ENCODE measurements at places on chromosomes 1 and 21. TPM values are rescaled to one million over a fixed set of nuclear protein-coding genes. Genes with fewer than 3 reads are reported as not detected.

The SLFNL1 gene
- total RNA-seq, result 0.08 TPM

The TNN gene
- not detected for total RNA-seq

The MAP3K21 gene
- total RNA-seq, result 2.6 TPM

The P3R3URF gene
- not detected for total RNA-seq

The PHGDH gene
- 108 TPM for total RNA-seq

The TAGLN2 gene
- 406 TPM for total RNA-seq

The GRHL3 gene
- 177 TPM for total RNA-seq

The TMEM54 gene
- 127 TPM for total RNA-seq

The VCAM1 gene
- total RNA-seq, result 1.0 TPM

- no peak for ATAC-seq
These were observed 3.6 kb downstream of the ZNF281 start for GRCh38 chr1:200406161-200406797.

DNA sequence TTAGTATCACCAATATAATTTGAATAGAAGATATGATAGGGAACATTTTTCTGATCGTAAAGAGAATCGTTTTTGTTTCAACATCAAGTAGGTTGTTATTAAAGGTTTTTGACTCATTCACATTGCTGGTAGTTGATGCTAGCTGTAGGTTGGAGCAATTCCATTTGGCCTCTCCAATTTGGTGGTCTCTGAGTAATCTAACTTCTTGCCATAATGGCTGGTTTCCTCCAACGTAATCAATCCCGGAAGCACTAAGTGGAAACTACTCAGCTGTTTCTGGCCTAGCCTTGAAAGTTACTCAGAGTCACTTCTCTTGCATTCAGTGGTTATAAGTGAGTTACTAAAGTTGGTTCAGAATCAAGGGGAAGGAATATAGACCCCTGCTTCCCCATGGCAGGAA, 26.0 kb downstream of the RCOR3 start:
- ATAC-seq, result no peak

- ATAC-seq, result no peak
These were observed 671.9 kb downstream of the BRINP3 start for GRCh38 chr1:189805735-189806134.

DNA sequence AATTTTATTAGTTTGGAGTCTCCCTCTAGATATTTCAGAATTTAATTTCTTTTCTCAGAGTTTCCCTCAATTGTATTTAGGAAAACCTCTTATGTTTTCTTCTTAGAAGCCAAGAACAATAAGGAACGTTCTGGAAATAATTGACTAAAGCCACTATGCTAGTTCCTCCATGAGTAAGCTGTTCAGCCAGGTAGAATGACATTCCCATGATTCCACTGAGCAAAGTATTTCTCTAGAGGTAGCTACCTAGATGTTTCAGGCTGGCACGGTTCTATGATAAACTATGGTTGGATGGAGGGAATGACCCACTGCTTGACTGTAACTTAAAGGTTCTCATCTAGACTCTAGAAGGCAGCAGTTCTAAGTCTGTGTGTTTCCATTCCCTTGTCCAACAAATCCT, 62.4 kb downstream of the CLDN17 start:
- ATAC-seq, result no peak

GRCh38 chr1:57411262-57411661, 12.6 kb downstream of the DAB1 start:
- ATAC-seq, result no peak

DNA sequence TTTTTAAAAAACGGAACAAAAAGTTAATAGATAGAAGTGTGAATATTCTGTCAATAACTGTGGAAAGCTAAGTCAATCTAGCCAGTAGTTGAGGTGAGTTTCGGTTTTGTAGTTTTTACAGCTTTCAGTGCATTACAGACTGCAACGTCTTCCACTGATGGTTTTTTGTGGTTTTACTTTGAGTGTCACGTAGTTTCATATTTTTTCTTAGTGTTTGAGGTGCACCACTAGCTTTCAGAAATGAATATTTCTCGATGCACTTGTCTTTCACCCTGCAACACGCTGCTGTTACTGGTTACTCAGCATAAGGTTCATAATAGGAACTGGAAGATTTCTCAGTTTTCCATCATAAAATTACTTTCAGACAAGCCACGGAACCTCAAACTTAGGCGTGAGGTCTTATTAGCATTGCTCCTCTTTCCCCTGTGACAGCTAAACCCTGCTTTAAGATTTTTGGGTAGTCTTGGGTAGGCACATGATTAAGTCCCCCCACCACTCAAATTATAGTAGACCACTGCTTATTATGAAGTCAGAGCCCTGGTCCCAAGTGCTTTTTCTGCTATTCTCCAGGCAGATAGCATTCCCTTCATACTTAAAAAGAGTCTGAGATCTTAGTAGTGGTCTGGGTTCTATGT, 1412.7 kb downstream of the KCNT2 start:
- no peak for ATAC-seq

DNA sequence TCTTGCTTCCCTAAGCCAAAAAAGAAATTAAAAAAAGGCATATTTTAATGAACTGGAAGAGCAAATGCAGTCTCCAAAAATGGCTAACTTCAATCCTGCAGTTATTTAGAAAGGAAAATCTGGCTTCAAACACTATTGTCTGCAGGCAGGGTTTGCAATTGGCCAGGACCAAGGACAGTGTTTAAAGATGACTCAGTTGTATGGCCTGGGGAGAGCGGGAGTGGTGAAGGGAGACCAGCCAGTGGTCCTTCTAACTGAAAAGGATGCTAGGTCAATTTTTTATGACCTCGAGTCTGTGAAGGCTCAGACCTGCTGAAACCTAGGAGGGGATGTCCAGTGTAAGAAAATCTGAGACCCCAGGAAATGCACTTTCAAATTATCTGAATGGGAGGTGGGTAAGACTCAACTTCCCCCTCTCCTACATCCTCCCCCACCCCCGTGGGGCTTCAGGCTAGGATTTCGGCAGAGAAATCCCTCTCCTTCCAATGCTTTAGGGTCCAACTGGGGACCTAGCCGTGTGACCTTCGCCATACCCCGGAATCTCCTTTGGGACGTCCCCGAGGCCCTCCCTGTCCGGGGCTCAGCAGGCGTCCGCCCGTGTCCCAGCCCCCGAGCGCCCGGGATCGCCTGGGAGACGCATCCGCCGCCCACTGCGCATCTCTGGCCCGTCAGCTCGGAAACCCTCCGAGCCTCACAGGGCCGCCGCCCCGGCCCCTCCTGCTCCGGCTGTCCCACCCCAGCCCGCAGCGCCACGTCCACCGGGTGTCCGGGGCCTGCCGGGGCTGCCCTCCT, 602 bp upstream of the RIMKLA start:
- ATAC-seq, result peak; percentile 52

GRCh38 chr1:19342062-19342750, 30.1 kb downstream of the SLC66A1 start:
- ATAC-seq, result no peak

- ATAC-seq, result no peak
These were observed 17.2 kb upstream of the C2CD2 start for GRCh38 chr21:41970751-41971653.

- no peak for ATAC-seq
These were observed 64.0 kb downstream of the ABCA4 start for GRCh38 chr1:94056996-94057395.

DNA sequence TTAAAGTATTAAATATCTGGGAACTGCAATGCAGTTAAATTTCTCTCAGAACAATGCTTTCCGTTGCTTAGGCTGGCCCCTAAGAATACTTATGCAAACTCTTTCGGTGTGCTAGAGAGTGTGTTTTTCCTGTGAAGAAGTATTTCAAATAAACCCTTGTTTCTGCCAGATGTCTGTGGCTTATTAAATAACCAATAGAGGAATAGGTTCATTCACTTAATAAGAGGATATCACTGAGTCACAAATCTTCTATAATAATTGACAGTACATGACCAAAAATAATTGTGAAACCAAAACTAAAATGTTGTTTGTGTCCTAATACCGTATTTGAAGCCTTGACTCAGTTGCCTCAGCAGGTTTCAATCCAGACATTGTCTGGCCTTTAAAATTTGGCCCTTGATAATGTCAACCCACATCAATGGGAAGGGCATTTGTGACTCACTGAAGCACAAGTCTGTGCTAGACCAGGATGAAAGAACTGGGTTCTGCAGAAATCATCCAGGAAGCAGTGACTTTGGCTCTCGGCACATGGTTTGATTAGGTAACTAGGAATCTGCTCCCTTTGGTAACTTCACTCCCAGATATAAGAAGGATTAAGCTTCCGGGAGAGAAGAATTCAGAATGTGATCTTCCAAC, 104.2 kb upstream of the BARHL2 start:
- peak; percentile 88 for ATAC-seq

DNA sequence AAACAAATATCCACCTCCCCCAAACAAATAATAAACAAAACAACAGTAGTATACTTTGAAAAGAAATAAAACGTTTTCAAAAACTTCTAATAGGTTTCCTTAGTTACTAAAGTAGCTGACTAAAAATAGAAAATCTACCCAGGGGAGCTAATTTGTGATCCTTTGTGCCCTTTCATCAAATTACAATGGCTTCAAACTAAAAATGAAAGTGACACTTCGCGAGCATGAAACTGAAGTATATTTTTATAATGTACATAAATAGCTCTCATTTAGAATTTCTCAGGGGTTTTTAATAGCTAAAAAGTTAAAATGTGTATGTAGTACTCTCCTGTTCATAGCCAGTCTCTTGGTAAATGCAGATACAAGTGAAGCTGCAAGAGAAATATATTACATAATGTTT, 78.4 kb downstream of the BRINP3 start:
- ATAC-seq, result no peak

GRCh38 chr21:36684957-36685714, 13.8 kb upstream of the SIM2 start:
- ATAC-seq, result no peak

GRCh38 chr1:11602424-11602823, 51.8 kb downstream of the FBXO2 start:
- no peak for ATAC-seq

GRCh38 chr1:197838836-197839235, 63.6 kb upstream of the DENND1B start:
- ATAC-seq, result peak; percentile 76

DNA sequence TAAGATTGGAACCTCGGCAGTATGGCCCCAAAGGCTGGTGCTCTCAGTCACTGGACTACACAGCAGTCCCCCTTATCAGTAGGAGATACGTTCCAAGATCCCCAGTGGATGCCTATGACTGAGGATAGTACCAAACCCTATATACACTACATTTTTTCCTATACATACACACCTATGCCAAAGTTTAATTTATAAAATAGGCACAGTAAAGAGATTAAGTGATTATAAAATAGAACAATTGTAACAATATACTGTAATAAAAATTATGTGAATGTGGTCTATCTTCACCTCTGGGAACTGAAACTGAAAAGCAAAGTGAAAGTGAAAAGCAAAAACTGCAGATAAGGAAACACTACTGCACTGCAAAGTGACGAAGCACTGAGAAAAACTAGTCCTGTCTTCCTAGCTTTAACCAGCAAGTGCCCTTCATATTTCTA, 96.8 kb downstream of the INTS7 start:
- ATAC-seq, result no peak

GRCh38 chr1:59605761-59606160, 209.0 kb upstream of the HOOK1 start:
- no peak for ATAC-seq

DNA sequence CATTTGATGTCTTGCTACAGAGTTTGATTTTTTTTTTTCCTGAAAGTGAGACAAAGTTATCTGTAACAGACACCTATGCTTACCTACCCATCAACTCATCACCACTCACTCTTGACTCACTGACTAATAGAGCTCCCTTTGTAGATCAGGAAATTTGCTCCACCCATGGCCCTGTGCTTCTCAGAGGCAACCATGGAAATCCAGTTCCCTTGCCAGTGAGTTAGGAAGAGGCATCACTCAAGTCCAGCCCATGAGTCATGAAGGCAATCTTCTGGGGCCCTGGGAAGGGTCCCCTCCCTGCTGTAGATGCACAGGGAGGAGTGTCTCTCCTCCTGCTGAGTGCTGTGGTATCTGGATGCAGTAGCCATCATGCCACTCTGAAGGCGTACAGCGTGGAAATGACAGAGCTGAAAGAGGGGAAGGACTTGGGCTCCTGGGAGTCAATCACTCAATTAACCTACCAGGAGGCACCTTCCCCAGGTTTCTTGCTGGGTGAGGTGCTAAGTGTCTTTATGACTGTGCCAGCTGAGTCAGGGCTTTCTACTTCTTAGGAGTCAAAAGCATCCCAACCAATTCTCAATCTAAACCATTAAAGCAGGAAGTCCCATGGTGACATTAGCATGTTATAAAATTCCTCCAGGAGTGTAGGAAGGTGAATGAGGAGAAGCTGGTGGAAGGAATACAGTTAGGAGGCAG, 56.1 kb downstream of the DNTTIP2 start:
- peak; percentile 83 for ATAC-seq

GRCh38 chr1:27872059-27872801, at the start of gene THEMIS2:
Gene THEMIS2, plus strand, starts transcription at chr1:27872544. Its CDS starts 28 bp downstream, at chr1:27872572.
- peak; percentile 59 for ATAC-seq

DNA sequence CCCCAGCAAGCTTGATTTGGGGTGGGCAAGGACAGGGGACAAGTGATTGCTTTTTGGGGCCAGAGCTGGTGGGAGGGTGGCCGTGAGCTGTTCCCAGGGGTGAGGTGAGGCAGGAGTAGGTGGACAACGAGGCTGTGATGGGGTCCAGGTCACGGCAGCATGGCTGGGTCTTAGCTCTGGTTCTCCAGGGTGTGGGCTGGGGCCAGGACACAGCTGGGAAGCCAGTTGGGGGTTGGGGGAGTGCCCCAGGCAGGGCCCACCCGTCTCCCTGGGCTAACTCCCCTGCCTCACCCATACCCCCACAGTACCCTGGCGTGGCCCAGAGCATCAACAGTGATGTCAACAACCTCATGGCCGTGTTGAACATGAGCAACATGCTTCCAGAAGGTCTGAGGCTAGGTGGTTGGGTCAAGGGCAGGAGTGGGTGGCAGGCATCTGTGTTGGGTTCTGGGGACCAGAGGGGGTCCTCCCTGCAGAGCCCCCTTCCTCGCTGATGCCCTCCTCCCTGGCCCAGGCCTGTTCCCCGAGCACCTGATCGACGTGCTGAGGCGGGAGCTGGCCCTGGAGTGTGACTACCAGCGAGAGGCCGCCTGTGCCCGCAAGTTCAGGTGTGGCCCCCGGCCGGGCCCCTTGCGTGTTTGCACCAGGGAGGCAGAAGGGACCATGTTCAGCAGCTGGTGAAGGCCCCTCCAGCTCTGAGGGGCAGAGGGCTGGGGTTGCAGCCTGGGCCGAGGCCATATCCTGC, 43.3 kb downstream of the COQ8A start:
- ATAC-seq, result no peak

DNA sequence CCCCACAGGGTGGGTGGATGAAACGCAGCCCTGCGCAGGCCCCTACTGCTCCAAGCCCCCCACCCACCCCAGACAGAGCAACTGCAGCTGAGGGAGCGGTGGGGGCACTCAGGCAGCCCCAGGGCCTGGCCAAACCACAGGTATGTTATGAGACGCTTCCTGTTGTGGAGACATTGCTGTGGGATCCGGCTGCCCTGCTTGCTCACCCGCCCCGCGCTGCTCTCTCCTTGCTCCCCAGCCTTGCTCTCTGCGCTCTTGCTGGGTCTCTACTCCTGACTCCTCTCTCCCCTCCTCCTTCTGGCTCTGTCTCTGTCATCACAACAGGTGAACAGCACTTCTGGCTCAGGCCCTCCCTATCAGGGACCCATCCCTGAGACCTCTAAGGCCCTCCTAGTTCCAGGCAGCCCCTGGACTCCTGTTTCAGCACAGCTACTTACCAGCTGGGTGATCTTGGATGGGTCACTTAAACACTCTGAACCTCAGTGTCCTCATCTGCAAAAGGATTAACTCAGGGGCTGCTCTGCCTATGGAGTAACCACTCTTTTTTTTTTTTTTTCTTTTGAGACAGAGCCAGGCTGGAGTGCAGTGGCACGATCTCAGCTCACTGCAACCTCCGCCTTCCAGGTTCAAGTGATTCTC, 15.9 kb downstream of the COL8A2 start:
- peak; percentile 37 for ATAC-seq

- no peak for ATAC-seq
These were observed 2.1 kb upstream of the HCRTR1 start for GRCh38 chr1:31615414-31615813.

All from esophagus mucosa (tissue), 1 donor.